ENCODE measurements at places on chromosomes 1 and 21.

GRCh38 chr21:41865002-41865777, 14.0 kb downstream of the PRDM15 start:
- peak overlapping the region; percentile 81 for H3K27ac ChIP-seq
- no peak overlapping the region for H3K4me3 ChIP-seq
- H3K4me1 ChIP-seq = peaks cover 44% of the 10 kb centered on the region
- no peaks in the 10 kb centered on the region for H3K27me3 ChIP-seq
- H3K36me3 ChIP-seq = peaks cover 20% of the 10 kb centered on the region
- DNase-seq = no peak

DNA sequence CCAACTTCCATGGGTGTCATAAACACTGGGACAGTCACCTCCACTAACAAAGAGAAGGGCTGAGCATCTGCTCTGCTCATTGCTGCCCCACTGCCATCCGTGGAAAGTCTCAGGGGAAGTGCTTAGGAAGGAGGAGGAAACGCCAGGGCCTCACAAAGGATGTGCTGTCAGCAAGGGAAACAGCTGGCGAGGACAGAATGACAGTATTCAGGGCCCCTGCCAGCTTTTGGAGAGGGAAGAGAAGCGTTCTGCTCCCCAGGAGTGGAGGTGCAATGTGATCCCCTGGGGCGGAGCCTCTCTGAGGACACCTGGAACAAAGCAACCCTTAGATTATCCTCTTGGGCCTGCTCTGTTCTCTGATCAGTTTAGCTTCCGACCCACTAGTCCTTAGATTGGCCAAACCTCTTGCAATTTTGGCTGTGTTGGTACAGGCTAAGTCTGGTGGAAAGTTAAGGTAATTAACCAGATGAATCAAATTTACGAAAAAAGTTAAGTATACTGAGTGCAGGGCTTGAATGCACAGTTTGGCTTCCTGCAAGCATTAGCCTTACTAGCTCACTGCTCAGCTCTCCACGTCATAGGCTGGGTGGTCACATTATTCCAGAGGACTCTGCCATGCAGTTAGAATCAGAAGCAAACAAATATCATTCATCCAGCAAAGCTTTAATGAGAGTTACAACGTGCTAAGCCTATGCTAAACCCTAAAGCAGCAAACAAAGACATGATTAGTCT, 170.2 kb upstream of the NFIA start:
- peaks cover 5% of the 10 kb centered on the region for H3K27me3 ChIP-seq
- H3K4me1 ChIP-seq = no peaks in the 10 kb centered on the region
- H3K36me3 ChIP-seq = no peaks in the 10 kb centered on the region
- H3K27ac ChIP-seq = no peak overlapping the region
- DNase-seq = no peak
- H3K4me3 ChIP-seq = no peak overlapping the region

- H3K36me3 ChIP-seq = peaks cover 4% of the 10 kb centered on the region
- H3K4me1 ChIP-seq = peaks cover 29% of the 10 kb centered on the region
- H3K27me3 ChIP-seq = no peaks in the 10 kb centered on the region
- peak overlapping the region; percentile 92 for H3K27ac ChIP-seq
- H3K4me3 ChIP-seq = peak overlapping the region; percentile 93
Observed at GRCh38 chr21:39381009-39381408, 32.1 kb upstream of the HMGN1 start.

- H3K4me1 ChIP-seq = peaks cover 3% of the 10 kb centered on the region
- H3K27ac ChIP-seq = no peak overlapping the region
- H3K36me3 ChIP-seq = no peaks in the 10 kb centered on the region
- DNase-seq = no peak
Observed at GRCh38 chr1:171983584-171983983, 142.3 kb downstream of the DNM3 start.

DNA sequence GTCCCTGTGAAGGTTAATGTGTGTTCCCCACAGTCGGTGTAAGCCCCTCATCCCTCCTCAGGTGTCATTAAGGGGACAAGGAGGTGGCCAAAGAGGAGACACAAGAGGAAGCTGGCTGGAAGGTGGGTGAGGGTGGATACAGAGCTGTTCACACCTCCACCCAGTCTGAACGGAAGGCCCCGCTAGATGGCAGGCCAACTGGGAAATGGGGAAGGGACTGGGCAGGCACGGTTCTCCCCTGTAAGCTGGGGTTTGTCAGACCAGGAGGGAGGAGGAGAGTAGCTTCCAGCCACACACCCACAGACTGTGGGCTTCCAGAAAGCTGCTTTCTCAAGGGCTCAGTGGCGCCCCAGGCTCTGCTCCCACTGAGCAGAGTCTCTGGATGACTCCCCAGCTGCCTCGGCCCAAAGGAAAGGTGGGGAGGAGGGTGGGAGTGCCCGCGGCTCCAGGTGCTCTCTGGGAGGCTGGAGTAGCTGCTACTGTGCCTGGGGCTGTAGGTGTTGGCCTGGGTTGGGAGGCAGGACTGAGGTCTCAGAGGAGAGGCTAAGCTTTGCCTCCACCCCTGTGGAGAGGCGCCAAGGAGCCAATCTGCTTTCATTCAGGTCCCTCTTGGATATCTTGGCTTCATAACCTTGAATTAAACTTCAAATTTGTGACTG, 41.2 kb downstream of the PCP4 start:
- H3K27me3 ChIP-seq = no peaks in the 10 kb centered on the region
- no peak overlapping the region for H3K27ac ChIP-seq
- H3K4me1 ChIP-seq = no peaks in the 10 kb centered on the region
- no peaks in the 10 kb centered on the region for H3K36me3 ChIP-seq

GRCh38 chr1:95542936-95543335, 308.9 kb downstream of the RWDD3 start:
- no peaks in the 10 kb centered on the region for H3K27me3 ChIP-seq
- H3K4me3 ChIP-seq = no peak overlapping the region
- no peaks in the 10 kb centered on the region for H3K36me3 ChIP-seq
- no peak for DNase-seq

DNA sequence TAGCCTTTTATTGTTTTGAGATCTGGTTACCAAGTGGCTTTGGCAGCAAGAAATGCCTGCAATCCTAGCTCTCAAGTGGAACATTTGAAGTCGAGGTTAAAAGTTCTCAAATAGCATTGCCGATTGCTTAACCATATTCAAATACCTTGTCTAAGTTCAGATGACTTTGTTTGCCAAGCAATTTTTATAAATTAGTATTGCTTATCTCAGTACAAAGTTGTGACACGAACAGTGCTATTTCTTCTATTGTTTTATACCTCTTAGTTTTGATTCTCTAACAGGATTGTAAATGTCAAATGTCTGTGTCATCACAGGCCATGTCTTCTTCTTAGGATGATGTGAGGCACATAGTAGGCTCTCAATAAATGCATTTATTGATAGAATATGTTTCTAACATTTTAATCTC, 633.3 kb downstream of the PTPRC start:
- peaks cover 24% of the 10 kb centered on the region for H3K4me1 ChIP-seq
- H3K27me3 ChIP-seq = peaks cover 9% of the 10 kb centered on the region
- no peaks in the 10 kb centered on the region for H3K36me3 ChIP-seq
- no peak overlapping the region for H3K27ac ChIP-seq

- H3K27ac ChIP-seq = no peak overlapping the region
- no peaks in the 10 kb centered on the region for H3K27me3 ChIP-seq
- peaks cover 93% of the 10 kb centered on the region for H3K36me3 ChIP-seq
- no peak overlapping the region for H3K4me3 ChIP-seq
- H3K4me1 ChIP-seq = peaks cover 42% of the 10 kb centered on the region
Observed at GRCh38 chr1:204548265-204548664, 32.1 kb downstream of the MDM4 start.

- peaks cover 47% of the 10 kb centered on the region for H3K4me1 ChIP-seq
- H3K4me3 ChIP-seq = peak overlapping the region; percentile 71
- H3K27ac ChIP-seq = peak overlapping the region; percentile 76
Observed at GRCh38 chr1:63321066-63321784, 1.1 kb upstream of the FOXD3 start.

- no peak overlapping the region for H3K4me3 ChIP-seq
- no peaks in the 10 kb centered on the region for H3K36me3 ChIP-seq
- H3K4me1 ChIP-seq = no peaks in the 10 kb centered on the region
Observed at GRCh38 chr1:231099996-231100767, 60.1 kb upstream of the FAM89A start.

GRCh38 chr21:42262831-42263231, 43.9 kb downstream of the ABCG1 start:
- H3K4me3 ChIP-seq = no peak overlapping the region

- no peaks in the 10 kb centered on the region for H3K4me1 ChIP-seq
- peaks cover 31% of the 10 kb centered on the region for H3K27me3 ChIP-seq
- H3K36me3 ChIP-seq = no peaks in the 10 kb centered on the region
- DNase-seq = no peak
- H3K27ac ChIP-seq = no peak overlapping the region
Observed at GRCh38 chr1:112356765-112357164, 39.2 kb upstream of the CTTNBP2NL start.

DNA sequence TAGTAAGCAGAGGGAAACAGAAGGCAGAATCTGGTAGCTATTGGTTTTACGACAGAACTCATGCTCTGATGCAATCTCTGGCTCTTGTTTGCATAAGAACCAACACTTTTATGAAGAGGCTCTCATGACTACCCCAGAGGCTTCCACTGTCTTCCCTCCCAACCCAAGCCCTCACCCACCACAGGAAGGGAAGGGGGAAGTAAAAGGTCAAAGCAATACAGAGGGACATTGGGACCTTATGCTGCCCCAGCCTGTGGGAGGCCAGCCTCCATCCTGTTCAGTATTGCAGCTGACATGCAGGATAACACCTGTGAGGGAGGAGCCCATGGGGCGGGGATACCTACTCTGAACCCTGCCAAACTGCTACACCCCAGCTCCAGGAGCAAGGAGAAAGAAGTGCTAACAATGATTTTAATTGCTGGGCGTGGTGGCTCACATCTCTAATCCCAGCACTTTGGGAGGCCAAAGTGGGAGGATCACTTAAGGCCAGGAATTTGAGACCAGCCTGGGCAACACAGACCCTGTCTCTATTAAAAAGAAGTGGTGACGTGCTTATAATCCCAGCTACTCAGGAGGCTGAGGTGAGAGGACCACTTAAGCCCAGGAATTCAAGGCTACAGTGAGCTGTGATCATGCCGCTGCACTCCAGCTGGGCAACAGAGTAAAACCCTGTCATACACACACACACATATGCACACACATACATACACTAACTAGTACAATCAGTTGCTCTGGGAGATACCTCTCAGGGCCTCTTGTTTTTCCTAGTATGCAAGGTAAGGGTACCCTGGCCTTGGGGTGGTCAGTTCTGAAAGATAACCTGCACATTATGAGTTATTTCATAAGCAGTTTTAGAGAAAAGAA, 9.5 kb downstream of the MR1 start:
- no peak overlapping the region for H3K4me3 ChIP-seq
- DNase-seq = no peak
- H3K27me3 ChIP-seq = no peaks in the 10 kb centered on the region
- H3K27ac ChIP-seq = peak overlapping the region; percentile 72
- H3K36me3 ChIP-seq = peaks cover 39% of the 10 kb centered on the region
- peaks cover 54% of the 10 kb centered on the region for H3K4me1 ChIP-seq

DNA sequence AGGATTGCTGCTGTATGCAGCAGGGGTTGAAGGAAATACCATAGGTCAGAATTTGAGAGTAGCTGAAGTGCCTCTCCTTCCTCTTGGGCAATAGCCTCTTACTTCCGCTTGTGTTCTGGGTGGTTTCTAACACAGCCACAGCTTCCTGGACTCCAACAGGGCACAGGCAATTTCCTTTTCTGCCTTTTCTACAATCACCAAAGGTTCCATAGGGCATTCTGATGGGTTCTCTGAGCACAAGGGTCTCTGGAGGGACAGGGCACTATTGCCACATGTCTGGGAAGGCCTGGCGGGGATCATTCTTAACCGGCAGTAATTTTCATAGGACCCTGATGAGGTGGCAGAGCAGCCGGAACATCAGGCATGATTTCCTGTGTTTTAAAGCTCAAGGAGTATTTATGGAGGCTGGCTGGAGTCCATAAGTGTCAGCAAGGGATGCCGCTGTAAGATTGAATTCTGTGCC, 5.5 kb upstream of the AGTRAP start:
- no peaks in the 10 kb centered on the region for H3K27me3 ChIP-seq
- H3K27ac ChIP-seq = peak overlapping the region; percentile 83
- H3K4me1 ChIP-seq = peaks cover 44% of the 10 kb centered on the region
- DNase-seq = peak; percentile 41

GRCh38 chr1:227942716-227943261, 4.9 kb downstream of the WNT9A start:
- DNase-seq = peak; percentile 24
- H3K36me3 ChIP-seq = no peaks in the 10 kb centered on the region
- H3K4me3 ChIP-seq = no peak overlapping the region
- no peak overlapping the region for H3K27ac ChIP-seq
- peaks cover 9% of the 10 kb centered on the region for H3K4me1 ChIP-seq

DNA sequence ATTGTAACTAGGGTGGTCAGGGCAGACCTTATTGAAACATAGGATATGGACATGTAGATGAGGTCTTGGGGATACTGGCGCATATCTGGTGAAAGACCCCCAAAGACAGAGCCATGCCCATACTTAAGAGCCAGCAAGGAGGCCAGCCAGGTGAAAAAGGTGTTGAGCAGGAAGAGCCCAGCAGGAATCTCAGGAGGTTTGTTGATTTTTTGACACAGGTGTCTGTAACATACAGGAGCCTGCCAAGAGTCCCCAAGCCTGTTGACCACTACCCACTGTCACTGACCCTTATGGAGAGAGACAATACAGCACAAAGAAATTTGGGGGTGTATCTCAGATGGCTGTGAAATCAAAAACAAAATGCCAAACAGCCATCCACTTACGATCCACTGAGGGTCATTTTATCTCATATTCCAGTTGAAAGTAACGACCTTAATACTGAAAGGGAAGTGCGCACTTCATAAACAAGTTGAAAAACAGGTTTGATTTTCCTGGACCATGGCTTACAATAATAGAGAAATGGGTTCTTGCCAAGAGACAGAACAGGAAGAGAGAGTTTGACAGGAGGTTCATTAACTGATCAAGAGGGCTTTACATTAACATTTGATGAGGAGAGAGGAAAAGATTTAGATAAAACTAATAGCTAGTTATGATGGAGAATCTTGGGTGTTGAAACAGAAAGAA, 163.6 kb downstream of the GLUL start:
- DNase-seq = no peak
- no peaks in the 10 kb centered on the region for H3K4me1 ChIP-seq
- no peaks in the 10 kb centered on the region for H3K36me3 ChIP-seq
- H3K27me3 ChIP-seq = no peaks in the 10 kb centered on the region
- H3K4me3 ChIP-seq = no peak overlapping the region
- no peak overlapping the region for H3K27ac ChIP-seq

DNA sequence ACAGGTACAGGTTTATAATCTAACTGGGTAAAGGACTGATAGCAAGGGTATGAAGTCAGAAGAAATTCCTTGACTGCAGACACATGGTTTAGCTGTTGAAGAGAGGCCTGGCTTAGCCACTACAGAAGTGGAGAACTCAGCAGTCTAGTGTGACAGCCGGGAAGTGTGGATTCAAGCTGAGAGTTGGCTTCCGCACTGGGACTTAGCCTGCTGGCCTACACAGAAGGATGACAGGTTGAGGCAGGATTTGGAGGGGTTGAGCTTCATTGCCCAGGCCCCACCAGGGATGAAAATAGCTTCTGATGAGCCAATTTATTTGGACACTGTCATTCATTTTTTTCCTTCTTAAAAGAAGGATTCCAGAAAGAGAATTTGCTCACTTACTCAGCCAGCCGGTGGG, 284.4 kb downstream of the PCP4 start:
- H3K27ac ChIP-seq = no peak overlapping the region
- H3K36me3 ChIP-seq = no peaks in the 10 kb centered on the region
- H3K4me3 ChIP-seq = no peak overlapping the region
